ENCODE measurements at places on chromosomes 1 and 21. TPM values are rescaled to one million over a fixed set of nuclear protein-coding genes. Genes with fewer than 3 reads are reported as not detected.

TNFRSF4 gene
- total RNA-seq: 0.24 TPM

LORICRIN gene
- not detected for total RNA-seq

PLEKHA6 gene
- 0.32 TPM for total RNA-seq

JAM2 gene
- total RNA-seq: 14.7 TPM

TLR5 gene
- 0.81 TPM for total RNA-seq

CCDC190 gene
- total RNA-seq: 0.16 TPM

FCER1G gene
- 0.97 TPM for total RNA-seq

GSTM2 gene
- 31.9 TPM for total RNA-seq

TTC39A gene
- total RNA-seq: 1.5 TPM

TNFRSF9 gene
- not detected for total RNA-seq

NUP210L gene
- total RNA-seq: 0.16 TPM

CENPS gene
- 10.9 TPM for total RNA-seq

GBP6 gene
- 0.16 TPM for total RNA-seq

APOBEC4 gene
- not detected for total RNA-seq

SYTL1 gene
- 0.81 TPM for total RNA-seq

LCE2C gene
- not detected for total RNA-seq

PRAMEF6 gene
- total RNA-seq: not detected

AADACL4 gene
- not detected for total RNA-seq

PODN gene
- 20.8 TPM for total RNA-seq

KCNJ10 gene
- not detected for total RNA-seq

SPRR4 gene
- not detected for total RNA-seq

DIO1 gene
- total RNA-seq: not detected

DCDC2B gene
- not detected for total RNA-seq

VSIG8 gene
- not detected for total RNA-seq

IRF6 gene
- total RNA-seq: 2.1 TPM

KRTAP10-11 gene
- total RNA-seq: not detected

BARHL2 gene
- not detected for total RNA-seq

NCF2 gene
- total RNA-seq: not detected

ADGRB2 gene
- total RNA-seq: 4.6 TPM

SLC1A7 gene
- not detected for total RNA-seq

KCNE2 gene
- total RNA-seq: 0.16 TPM

AGTRAP gene
- 51.0 TPM for total RNA-seq

C1orf141 gene
- not detected for total RNA-seq

TMPRSS3 gene
- total RNA-seq: not detected

IL19 gene
- not detected for total RNA-seq

TAS1R1 gene
- 0.49 TPM for total RNA-seq

AIM2 gene
- not detected for total RNA-seq

SIKE1 gene
- 59.7 TPM for total RNA-seq

CHD5 gene
- 0.12 TPM for total RNA-seq

LENEP gene
- total RNA-seq: not detected

LCE3D gene
- not detected for total RNA-seq

PRAMEF15 gene
- total RNA-seq: not detected

IQGAP3 gene
- total RNA-seq: 7.7 TPM

IL24 gene
- total RNA-seq: 0.16 TPM

UBE2U gene
- total RNA-seq: not detected

UTS2 gene
- not detected for total RNA-seq

VWA5B1 gene
- total RNA-seq: not detected

ARHGEF10L gene
- total RNA-seq: 29.5 TPM

ANGPTL1 gene
- total RNA-seq: 1.1 TPM

OPN3 gene
- 14.6 TPM for total RNA-seq

UFC1 gene
- 58.4 TPM for total RNA-seq

FOXD2 gene
- total RNA-seq: 0.24 TPM

LYPLAL1 gene
- 18.2 TPM for total RNA-seq

NADK gene
- total RNA-seq: 86.5 TPM

CFAP57 gene
- 0.81 TPM for total RNA-seq

Data from hair follicle dermal papilla cell (primary cell).